ENCODE measurements at places on chromosomes 5 and 9. TPM values are rescaled to one million over a fixed set of nuclear protein-coding genes. Genes with fewer than 3 reads are reported as not detected.

OR1J2 gene
- not detected for total RNA-seq

PCDHGB4 gene
- 10.1 TPM for total RNA-seq

NIM1K gene
- not detected for total RNA-seq

DBH gene
- not detected for total RNA-seq

IL13 gene
- not detected for total RNA-seq

SLF1 gene
- total RNA-seq: 5.7 TPM

DEPDC1B gene
- total RNA-seq: 1.6 TPM

ALDH7A1 gene
- 12.5 TPM for total RNA-seq

PSAT1 gene
- 7.0 TPM for total RNA-seq

PCDHGB7 gene
- 4.1 TPM for total RNA-seq

LCN9 gene
- not detected for total RNA-seq

SLC25A2 gene
- total RNA-seq: 0.20 TPM

SHOC1 gene
- not detected for total RNA-seq

ACOT12 gene
- total RNA-seq: not detected

SPINK4 gene
- not detected for total RNA-seq

PWWP2A gene
- total RNA-seq: 13.7 TPM

TAF11L2 gene
- not detected for total RNA-seq

C5orf52 gene
- total RNA-seq: not detected

PCDHGA3 gene
- 0.40 TPM for total RNA-seq

BTNL9 gene
- total RNA-seq: under 0.01 TPM

IFNA13 gene
- not detected for total RNA-seq

QRFP gene
- total RNA-seq: not detected

WASHC1 gene
- total RNA-seq: 4.8 TPM

SLC22A4 gene
- 2.4 TPM for total RNA-seq

NR2F1 gene
- total RNA-seq: 30.5 TPM

SOHLH1 gene
- total RNA-seq: not detected
